Omental fat pad (tissue), 4 donors: ENCODE measurements at places on chromosomes 7 and 10.

DNA sequence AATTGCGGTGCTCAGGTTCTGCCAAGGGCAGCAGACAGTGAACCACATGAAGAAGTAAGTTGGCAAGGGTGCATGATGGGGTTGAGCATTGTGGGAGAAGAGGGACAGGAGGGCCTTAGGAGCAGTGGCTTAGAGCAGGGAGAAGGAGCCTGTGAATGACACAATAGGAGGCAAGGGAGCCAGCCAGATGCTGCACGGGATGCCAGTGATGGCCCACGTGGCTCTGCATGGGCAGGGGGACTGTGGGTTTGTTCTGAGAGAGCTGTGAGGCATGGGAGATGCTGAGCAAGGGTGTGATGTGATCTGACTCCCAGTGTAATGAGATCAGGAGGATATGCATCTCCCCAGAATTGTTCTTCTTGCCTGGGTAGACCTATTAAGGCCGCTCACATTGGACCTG, 60.9 kb downstream of the C10orf90 start:
- no peak for DNase-seq

DNA sequence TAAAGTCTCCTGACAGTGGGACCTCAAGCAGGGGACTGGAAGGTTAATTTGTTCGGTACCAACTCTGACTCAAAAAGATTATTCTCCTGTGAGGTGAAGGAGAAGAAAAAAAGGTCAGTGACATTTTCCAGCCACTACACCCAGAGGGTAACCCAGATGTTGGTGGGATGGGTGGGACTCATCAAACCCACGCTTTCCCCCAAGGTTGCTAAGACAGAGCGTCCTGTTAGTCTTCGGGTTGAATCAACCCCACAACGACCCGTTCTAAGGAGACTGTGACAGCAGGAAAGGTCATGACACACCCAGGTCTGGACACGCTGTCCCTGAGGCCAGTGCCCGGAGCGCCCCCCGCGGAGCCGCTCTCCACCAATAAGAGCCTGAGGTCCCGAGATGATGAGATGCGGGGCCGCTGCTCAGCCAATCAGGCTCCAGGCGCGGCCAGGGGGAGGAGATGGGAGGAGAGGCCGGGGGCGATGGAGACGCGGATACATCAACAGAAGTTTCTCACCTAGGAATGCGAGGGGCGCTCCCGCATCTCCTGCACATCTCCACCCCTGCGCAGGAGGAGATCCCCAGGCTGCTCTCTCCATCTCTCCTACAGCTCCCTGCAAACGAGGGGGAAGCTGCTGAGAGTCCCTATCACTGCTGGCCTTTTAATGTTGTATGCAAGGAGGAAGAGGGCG, at the start of gene WNT16:
WNT16 (plus strand) TSS at position 493 of the 683 bp plus-strand sequence. CDS start 293 bp downstream, outside the sequence.
- no peak for DNase-seq

DNA sequence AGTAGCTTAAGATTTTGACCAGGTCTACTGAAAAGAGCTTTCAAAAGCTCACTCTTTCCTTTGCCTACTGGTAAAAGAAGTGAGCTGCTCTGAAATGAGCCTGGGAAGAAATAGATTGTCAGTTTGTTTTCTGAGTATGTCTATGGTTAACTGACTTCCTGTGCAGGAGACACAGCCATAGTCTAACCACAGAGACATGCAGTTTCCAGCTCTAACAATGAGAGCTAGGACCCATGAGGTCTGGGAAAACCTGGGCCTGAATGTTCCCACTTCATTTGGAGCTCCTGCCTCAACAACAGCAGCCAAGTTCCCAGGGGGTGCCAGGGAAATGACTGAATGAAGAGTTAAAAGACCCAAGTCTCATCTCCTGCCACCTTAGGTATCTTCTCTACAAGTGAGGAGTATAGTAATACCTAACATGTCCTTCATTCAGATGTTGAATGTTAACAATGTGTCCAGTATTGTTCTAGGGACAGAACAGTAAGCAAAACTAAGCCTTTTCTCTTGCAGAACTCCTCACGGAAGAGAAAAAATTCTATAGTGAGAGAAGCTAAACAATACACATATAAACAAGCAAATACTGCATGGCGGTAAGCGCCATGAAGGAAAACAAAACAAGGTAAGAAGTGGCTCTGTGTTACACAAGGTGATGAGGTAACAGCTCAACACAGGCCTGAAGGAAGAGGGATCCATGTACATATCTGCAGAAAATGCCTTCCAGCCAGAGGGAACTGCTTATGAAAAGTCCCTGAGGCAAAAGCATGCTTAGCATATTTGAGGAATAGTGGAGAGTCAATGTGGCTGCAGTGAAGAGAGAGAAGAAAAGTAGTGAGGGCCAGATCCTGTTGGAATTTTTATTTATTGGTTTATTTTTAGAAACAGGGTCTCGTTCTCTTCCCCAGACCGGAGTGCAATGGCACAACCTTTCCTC, 26.4 kb upstream of the ANKRD1 start:
- DNase-seq = no peak

DNA sequence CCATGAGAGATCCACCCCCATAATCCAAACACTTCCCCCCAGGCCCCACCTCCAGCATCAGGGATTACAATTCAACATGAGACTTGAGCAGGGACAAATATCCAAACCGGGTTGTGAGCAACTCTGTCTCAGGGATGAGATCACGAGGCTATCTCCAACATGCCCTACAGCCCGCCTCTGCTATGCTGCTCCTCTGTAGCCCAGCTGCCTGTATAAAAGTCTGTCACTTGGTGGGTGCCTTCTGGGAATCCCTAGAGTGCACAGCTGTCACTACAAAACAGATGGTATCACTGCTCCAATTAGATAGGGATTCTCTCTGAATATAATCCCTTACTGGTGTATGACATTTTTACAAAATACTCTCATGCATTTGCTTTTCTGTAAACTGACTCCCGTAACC, 114.9 kb upstream of the NANOS1 start:
- no peak for DNase-seq

DNA sequence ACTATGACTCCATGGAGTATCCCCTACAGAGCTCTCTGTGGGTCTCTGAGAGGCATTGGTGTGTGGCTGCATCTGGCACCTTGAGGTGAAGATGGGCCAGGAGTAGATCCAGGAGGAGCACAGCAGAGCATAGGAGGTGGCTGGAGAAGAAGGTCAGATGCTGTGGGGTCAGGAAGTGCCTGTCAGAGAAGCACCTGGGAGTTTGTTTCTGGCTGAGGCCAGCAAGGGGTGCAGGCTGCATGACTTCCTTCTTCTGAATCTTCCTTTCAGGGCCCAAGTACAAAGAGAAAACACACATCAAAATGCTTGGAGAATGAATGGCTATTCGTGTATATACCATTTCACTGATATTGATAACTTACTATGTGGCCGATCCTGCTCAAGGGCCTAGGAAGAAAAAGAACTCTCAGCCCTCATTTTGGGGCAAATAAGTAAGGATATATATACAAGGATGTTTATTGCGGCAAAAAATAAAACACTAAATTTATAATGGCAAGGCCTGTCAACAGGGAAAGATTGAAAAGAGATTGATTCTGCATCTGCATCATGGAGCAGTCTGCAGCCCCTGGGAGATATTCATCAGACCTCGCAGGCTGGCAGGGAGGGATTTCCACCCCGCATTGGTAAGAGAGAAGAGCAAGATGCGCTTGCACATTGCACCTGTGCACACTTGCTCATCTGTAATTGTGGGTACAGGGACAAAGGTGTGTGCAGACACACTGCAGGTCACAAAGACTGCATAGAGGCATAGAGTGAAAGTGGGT, 39.2 kb downstream of the PTPRE start:
- DNase-seq = no peak

- DNase-seq = no peak
These were observed 195.3 kb downstream of the FAM107B start for GRCh38 chr10:14579405-14579804.

GRCh38 chr7:80760292-80760691, 121.8 kb downstream of the CD36 start:
- no peak for DNase-seq

DNA sequence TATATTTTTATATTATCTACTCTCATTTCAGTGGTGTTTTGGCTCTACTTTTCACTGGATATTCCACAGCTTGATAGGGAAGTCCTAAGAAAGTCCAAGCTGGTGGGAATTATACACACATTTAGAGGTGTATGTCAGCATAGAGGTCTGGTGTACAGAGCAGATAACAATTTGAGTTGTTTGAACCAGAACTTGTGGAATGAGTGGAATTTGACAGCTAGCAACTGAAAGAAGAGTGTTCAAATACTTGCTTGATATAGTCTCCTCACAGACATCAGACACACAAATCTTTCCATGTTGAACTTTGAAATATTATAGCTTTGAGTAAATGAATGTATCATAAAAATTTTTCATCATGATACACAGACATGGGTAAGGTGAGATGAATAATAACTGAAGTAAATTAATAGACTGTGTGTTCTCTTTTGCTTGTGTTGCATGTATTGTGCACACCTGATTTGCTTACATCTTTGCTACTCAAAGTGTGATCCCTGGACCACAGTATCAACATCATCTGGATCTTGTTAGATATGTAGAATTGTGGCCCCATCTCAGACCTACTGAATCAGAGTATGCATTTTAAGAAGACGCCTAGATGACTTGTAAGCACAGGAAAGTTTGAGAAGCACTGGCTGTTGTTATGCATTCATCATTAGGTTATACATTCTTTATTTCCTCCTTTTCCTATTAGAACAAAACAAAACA, 91.5 kb downstream of the ABCA13 start:
- DNase-seq = no peak

DNA sequence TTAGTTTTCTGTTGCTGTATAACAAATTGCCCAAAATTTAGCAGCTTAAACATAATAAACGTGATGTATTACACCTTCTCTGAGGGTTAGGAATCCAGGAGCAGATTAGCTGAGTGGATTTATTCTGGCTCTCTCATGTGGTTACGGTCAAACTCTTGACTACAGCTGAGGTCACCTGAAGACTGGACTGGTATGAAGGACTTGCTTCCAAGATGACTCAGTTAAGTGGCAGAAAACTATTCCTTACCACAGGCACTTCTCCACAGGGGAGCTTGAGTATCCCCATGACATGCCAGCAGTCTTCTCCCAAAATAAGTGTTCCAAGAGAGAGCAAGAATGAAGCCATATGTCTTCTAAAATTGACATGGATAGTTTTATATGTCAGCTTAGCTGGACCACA, 957.2 kb upstream of the GHITM start:
- no peak for DNase-seq

DNA sequence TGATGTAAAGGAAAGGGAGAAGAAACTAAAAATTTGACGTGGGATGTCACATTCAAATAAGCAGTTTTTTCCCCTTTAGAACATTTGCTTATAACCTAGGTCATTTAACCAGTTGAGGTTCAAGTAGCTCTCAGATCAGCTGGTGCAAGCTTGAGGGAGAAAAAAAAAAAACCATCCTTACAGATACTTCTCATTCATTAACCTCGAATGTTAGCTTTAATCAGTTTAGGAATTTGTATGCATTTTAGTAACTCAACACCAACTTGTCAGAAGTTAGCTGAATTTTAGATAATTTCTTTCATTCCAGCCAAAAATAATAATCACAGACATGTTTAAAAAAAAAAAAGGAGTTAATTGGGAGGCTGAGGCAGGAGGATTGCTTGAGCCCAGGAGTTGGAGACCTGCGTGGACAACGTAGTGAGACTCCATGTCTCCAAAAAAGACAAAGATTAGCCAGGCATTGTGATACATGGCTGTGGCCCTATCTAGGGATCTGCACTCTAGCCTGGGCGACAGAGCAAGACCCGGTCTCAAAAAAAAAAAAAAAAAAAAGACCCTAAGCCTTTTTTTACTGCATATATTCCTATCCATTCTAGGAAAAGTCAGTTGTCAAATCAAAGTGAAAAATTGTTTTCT, 46.2 kb downstream of the BMPR1A start:
- no peak for DNase-seq

DNA sequence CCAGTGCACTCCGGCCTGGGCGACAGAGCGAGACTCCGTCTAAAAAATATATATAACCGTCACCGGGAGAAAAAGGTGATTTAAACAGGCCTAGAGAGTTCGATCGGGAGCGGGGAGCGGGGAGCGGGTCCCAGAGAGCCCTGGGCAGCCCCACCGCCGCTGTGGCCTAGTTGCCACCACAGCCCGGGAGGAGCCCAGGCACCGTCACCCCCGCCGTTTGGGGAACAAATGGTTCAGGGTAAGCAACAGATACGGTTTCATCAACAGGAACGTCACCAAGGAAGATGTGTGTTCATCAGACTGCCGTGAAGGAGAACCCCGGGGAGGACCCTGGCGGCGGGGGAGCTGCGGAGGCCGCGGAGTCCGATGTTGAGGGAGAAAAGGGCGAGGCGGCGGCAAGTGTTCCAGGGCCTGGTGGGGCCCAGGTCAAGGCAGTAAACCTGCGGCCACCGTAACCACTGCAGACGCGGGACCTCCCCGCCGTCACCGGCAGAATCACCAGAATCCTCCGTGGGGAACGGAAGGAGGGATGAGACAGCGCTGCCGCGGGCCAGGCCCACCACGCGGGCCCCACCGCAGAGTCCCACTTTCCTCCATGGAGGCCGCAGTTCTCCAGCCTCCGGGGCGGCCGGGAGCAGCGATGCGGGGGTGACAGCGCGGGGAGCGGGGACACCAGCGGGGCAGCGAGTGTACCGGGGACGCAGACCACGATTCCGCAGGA, 103.4 kb downstream of the GALNT11 start:
- no peak for DNase-seq

GRCh38 chr10:49269523-49269922, 29.4 kb upstream of the C10orf71 start:
- no peak for DNase-seq

DNA sequence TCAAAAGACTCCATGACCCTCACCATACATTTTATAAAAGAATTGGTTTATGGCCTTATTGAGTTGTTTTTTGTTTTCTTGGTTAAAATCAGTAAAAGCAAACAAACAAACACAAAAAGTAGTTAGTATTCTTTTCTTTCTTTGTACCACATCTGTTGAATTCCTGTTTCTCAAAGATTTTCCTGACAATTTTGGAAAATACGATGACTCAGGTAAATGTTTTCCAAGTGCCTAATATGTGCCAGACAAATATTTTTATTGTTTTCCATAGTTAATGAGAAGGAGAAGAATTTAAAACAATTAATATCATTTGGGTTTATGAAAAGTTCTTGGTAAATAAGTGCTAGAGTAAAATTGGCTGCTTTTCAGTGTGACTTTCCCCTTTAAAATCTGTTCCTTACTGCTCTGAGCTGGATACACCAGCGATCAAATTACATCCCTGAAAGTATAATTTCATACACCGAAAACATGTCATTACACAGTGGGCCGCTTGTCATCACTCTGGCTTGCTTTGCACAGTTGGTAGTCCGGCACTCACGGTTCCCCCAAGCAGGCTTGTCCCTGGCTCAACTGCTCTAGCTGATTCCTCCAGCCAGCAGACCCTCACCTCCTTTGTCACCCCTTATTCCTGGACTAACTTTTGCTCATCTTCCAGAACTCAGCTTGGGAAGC, 80.5 kb downstream of the TBXAS1 start:
- no peak for DNase-seq

DNA sequence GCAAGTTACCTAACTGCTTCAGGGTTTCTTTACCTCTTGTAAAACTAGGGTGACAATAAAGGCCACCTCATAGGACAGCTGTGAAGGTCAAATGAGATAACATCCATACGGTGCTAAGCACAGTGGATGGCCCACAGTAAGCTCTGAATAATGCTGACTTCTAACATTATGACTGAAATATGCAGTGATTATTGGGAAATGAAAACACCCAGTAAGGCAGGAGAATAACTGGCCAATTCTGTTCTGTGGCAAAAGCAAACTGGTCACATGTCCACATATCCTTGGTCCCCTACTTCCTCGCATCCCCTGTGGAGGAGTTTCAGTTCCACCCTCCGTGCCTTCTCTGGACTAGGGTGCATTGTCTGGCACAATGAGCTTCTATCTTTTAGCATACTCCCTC, 1.4 kb downstream of the CUBN start:
- no peak for DNase-seq

GRCh38 chr10:108696792-108697477, 1226.4 kb downstream of the XPNPEP1 start:
- DNase-seq = no peak

GRCh38 chr7:68783684-68784083, 814.6 kb upstream of the AUTS2 start:
- DNase-seq = no peak
